ENCODE measurements at places on chromosomes 6 and 20.

DNA sequence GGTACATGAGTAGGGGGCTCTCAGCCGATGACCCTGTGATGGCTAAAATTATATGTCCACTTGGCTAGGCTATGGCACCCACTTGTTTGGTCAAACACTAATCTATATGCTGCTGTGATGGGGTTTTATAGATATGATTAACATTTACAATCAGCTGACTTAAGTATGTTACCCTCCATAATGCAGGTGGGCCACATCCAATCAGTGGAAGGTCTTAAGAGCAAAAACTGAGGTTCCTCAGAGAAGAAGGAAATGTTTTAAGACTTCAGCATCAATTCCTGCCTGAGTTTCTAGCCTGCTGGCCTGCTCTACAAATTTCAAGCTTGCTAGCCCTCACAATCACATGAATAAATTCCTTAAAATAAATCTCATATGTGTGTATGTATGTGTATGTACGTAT lies 18.9 kb upstream of the MAK start:
- H3K4me1 ChIP-seq: no peaks in the 10 kb centered on the region
- H3K27ac ChIP-seq: no peak overlapping the region
- no peak overlapping the region for H3K4me3 ChIP-seq
- no peaks in the 10 kb centered on the region for H3K36me3 ChIP-seq

DNA sequence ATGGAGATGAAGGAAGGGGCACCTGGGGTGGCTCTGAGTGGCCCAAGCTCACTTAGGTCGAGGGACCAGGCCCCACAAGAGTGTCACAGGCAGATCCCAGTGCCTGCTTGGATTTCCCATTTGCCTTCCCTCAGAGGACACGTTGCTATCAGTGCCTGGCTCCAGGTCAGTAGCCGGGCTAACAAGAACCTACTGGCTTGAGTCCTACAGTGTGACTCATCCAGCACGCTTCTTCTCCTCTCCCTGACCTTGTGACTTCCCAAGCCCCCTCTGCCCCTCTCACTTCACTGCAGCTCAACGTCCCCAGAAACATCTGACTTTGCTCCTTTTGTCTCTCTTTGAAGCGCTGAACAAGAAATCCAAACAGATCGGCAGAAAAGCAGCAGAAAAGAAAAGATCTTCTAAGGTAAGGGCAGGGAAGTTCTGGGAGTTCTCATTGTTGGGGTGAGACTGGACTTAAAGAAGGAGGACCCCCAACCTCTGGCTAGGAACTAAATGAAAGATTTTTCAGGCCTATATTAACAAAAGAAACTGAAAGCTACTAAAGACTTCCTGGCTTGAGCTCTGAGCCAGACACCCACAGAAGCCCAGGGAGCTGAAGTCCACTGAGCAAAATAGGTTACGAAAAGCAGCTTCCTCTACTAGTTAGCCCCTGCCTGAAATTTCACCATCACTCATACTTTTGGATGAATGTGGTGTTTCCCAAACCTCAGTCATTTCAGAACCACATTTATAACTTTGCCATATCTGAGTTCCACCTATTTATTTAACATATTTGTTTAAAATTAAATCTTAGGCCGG lies 21.5 kb downstream of the ASIP start:
- DNase-seq: peak; percentile 64
- H3K4me1 ChIP-seq: peaks cover 14% of the 10 kb centered on the region
- peak overlapping the region; percentile 31 for H3K4me3 ChIP-seq
- H3K36me3 ChIP-seq: no peaks in the 10 kb centered on the region
- peak overlapping the region; percentile 51 for H3K27ac ChIP-seq

DNA sequence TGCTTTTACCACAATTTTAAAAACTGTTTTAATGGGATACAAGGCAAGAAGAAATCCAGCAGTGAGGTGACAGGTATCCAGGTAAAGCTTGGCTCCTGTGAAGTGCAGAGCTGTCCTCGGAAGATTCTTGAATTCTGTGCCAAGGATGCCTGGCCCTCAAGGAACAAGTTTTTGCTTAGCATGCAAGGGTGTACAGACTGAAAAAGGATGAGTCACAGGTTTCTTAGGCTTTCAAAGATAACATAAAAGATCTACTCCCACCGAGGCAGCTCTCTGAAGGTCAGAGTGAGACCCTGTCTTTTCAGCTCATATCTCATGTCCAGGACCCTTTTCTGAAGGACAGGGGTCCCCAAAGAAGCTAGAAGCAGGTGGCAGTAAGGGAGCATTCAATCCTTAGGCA lies 83.3 kb downstream of the CHD6 start:
- H3K27me3 ChIP-seq: no peaks in the 10 kb centered on the region
- H3K4me1 ChIP-seq: peaks cover 13% of the 10 kb centered on the region

DNA sequence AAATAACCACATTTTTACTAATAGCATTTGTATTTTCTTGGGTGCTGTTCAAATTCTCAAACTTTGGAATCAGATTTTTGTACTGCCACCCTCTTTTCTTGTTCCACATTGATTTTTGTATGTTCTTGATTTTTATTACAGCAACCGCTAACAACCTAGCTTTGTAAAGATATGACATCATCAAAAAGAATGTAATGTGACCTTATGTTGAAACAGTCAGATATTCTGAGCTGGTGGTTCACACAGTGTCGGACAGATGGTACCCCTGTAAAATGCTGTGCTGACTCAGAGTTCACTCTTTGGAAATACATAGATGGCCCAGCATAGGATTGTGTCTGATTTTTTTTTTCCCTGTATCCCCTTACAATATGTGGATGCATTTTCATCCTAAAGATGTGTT lies 118.9 kb downstream of the QKI start:
- peaks cover 8% of the 10 kb centered on the region for H3K4me1 ChIP-seq
- H3K36me3 ChIP-seq: no peaks in the 10 kb centered on the region
- no peak overlapping the region for H3K27ac ChIP-seq
- H3K4me3 ChIP-seq: no peak overlapping the region
- no peak for DNase-seq
